ENCODE measurements at places on chromosomes 6 and 20. TPM values are rescaled to one million over a fixed set of nuclear protein-coding genes. Genes with fewer than 3 reads are reported as not detected.
A peak's percentile ranks its signal among the peaks of the same experiment; 100 is the strongest.

DNA sequence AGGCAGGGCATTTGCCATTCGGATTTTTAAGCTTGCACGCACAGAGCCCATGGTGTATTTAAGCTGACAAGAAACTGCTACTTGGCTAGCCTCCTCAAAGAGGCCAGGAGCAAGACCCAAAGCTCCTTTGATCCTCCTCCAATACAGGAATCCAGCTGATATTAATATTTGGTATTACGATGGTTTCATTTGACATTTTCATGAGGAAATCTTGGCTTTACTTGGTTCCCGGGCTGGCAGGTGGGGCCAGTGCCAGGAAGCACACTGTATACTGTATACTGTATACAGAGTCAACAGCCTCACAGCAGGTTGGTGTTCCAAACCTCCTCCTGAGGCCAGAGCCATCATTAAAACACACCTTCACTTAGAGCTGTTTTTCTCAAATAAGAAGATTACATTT, 138.2 kb upstream of the ARMC2 start:
- H3K4me1 ChIP-seq = no peaks in the 10 kb centered on the region
- no peaks in the 10 kb centered on the region for H3K27me3 ChIP-seq

DNA sequence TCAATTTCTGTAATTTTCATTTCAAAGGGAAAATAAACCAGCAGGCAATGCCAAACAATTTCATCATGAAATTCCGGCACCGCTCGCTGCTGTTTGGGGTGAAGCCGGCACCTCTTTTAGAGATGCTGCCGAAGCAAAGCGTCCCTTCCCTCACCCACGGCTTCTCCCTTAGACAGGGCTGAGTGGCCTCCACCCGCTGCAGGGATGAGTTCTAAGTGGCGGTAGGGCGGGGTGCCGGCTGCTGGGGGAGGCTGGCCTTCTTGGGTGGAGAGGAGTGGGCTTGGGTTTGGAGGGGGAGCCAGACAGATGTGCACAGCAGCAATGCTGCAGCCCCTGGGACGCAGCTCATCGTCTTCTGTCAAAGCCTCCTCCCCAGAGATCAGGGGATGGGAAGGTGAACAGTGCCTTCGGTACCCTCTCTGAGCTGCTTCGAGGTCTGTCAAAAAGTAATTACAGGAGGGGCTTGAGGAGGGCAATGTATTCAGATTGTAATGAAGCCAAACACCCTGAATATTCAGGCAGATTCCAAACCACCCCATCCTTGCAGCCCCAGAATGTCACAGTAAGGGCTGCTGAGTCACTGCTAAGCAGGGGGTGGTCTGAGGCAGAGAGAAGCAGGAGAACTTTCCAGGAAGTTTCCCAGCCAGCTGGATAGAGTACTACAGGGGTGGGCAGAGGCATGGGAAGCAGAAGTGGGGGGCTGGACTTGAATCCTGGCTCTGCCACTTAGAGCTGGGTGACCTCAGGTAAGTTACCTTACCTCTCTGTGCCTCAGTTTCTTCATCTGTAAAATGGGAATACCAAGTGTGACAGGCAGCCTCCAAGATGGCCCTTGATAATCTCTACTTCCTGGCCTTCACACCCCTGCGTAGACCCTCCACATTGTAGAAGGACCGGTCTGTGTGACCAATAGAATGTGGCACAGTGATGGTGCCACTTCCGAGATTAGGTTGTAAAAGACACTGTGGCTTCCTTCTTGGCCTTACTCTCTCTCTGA, 96.6 kb downstream of the SULF2 start:
- H3K27me3 ChIP-seq = no peaks in the 10 kb centered on the region
- no peaks in the 10 kb centered on the region for H3K4me1 ChIP-seq
- H3K27ac ChIP-seq = no peak overlapping the region
- no peaks in the 10 kb centered on the region for H3K36me3 ChIP-seq

DNA sequence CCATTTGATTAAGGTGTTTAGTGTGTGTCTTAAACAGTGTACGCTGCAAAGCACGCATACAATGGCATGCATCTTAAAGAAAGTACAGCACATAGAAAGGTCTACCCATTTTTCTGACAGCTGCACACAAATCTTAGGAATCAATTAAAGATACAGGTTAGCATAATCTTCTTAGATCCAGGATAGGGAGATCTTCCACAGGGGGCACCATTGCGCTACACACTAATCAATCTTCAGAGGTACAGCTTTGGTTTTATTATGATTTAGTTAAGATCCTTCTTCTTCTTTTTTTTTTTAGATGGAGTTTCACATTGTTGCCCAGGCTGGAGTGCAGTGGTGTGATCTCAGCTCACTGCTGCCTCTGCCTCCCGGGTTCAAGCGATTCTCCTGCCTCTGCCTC, 63.7 kb upstream of the BEND3 start:
- no peak overlapping the region for H3K27ac ChIP-seq
- no peak for DNase-seq
- no peaks in the 10 kb centered on the region for H3K4me1 ChIP-seq
- H3K27me3 ChIP-seq = no peaks in the 10 kb centered on the region
- H3K4me3 ChIP-seq = no peak overlapping the region
- no peaks in the 10 kb centered on the region for H3K36me3 ChIP-seq

GRCh38 chr6:160863782-160864181, 127.8 kb upstream of the MAP3K4 start:
- H3K4me3 ChIP-seq = no peak overlapping the region
- DNase-seq = no peak

DNA sequence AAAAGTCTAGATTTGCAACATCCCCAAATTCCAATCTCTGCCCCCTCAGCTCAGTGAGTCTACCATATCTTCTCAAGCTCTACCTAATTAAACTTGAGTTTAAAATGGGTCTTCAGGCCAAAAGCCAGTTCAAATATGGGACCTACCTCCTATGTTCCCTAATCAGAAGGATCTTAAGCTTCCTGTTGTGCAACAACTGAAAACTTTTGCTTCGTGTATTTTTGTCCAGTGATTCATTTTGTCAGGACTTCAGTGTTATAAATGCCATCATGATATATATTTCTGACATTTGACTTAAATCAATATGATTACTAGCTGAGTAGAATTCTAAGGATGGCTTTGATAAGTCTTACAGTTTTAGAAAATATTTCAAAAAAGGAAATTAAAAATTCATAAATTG, 622.6 kb upstream of the PTCHD4 start:
- H3K4me1 ChIP-seq = no peaks in the 10 kb centered on the region
- no peaks in the 10 kb centered on the region for H3K27me3 ChIP-seq
- H3K4me3 ChIP-seq = no peak overlapping the region

- no peaks in the 10 kb centered on the region for H3K36me3 ChIP-seq
- no peak overlapping the region for H3K27ac ChIP-seq
- no peak overlapping the region for H3K4me3 ChIP-seq
- DNase-seq = no peak
- H3K27me3 ChIP-seq = peaks cover 5% of the 10 kb centered on the region
Measured at GRCh38 chr20:3727401-3728021, 5.0 kb upstream of the HSPA12B start.

DNA sequence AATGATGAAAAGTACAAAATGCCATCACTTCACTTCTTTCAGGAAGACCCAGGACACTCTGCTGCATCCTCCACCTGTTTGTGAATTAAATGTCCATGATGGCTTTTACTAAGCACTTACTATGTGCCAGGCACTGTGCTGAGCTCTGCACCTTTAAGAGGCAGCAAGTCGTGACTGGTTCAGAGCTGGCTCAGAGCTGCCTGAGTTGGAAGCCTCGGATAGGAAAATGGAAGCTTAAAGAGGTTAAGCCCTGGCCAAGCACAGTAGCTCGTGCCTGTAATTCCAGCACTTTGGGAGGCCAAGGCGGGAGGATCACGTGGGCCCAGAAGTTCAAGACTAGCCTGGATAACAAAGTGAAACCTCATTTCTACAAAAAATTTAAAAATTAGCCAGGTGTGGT, 95.6 kb downstream of the SNX5 start:
- no peaks in the 10 kb centered on the region for H3K27me3 ChIP-seq
- DNase-seq = no peak
- no peaks in the 10 kb centered on the region for H3K36me3 ChIP-seq
- H3K4me1 ChIP-seq = peaks cover 5% of the 10 kb centered on the region

- H3K27me3 ChIP-seq = no peaks in the 10 kb centered on the region
- no peaks in the 10 kb centered on the region for H3K4me1 ChIP-seq
- peak; percentile 75 for DNase-seq
- H3K27ac ChIP-seq = no peak overlapping the region
- no peak overlapping the region for H3K4me3 ChIP-seq
Measured at GRCh38 chr6:106858653-106859092, 115.9 kb downstream of the CD24 start.

- no peaks in the 10 kb centered on the region for H3K4me1 ChIP-seq
- H3K4me3 ChIP-seq = no peak overlapping the region
- no peaks in the 10 kb centered on the region for H3K36me3 ChIP-seq
- H3K27me3 ChIP-seq = no peaks in the 10 kb centered on the region
- H3K27ac ChIP-seq = no peak overlapping the region
Measured at GRCh38 chr6:94052749-94053148, 633.4 kb upstream of the EPHA7 start.

DNA sequence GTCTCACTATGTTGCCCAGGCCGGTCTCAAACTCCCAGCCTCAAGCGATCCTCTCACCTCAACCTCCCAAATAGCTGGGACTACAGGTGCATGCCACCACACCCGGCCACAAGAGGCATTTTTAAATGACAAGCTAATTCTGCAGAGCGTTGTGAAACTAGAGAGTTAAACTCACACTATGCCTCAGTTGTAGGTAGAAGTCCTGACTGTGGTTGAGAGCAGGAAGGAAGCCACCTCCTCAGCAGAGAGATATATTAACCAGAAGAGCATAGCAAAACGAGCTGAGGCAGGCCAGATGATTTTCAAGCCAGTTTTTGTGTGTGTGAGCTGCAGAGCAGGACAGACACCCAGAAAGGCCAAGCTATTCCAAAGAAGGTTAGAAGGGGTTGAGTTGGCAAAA, 150.3 kb downstream of the MBOAT1 start:
- H3K27ac ChIP-seq = no peak overlapping the region
- no peaks in the 10 kb centered on the region for H3K27me3 ChIP-seq
- DNase-seq = no peak
- no peaks in the 10 kb centered on the region for H3K4me1 ChIP-seq
- H3K36me3 ChIP-seq = no peaks in the 10 kb centered on the region

- H3K36me3 ChIP-seq = no peaks in the 10 kb centered on the region
- H3K4me1 ChIP-seq = no peaks in the 10 kb centered on the region
- DNase-seq = no peak
- no peaks in the 10 kb centered on the region for H3K27me3 ChIP-seq
- H3K4me3 ChIP-seq = no peak overlapping the region
Measured at GRCh38 chr6:168841609-168842278, 400.8 kb downstream of the SMOC2 start.

GRCh38 chr6:19991176-19991575, 154.0 kb downstream of the ID4 start:
- no peak overlapping the region for H3K27ac ChIP-seq
- H3K36me3 ChIP-seq = no peaks in the 10 kb centered on the region
- H3K4me1 ChIP-seq = no peaks in the 10 kb centered on the region
- DNase-seq = no peak

DNA sequence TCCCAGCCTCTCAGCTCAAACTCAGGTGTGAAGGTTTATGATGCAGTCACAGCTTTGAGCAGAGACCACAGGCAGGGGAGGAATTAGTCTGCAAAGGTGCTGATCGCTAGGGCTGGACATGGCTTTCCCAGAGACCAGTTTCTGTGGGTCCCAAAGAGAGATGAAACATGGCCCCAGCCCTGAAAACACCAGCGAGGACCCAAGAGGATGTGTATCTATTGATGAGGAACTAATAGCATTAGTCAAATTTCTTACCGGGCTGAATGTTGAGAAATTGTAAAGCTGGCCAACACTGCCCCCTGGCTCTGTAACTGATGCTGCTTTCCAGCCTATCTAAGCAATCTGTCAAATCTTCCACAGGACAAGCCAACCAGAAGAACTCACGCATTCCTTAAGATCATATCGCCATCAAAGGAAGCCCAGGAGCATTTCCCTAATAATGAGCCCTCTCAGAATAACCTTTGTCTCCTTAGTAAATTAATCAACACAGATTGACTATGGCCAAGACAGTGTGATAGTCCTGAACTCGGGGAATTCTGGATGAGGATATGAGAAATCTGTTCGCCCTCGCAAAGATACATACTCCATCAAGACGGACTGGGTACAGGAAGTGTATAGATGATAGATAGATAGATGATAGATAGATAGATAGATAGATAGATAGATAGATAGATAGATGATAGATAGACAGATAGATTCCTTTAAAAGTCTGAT, 7.8 kb upstream of the ACSS1 start:
- no peaks in the 10 kb centered on the region for H3K36me3 ChIP-seq
- no peaks in the 10 kb centered on the region for H3K4me1 ChIP-seq
- H3K27ac ChIP-seq = no peak overlapping the region
- no peaks in the 10 kb centered on the region for H3K27me3 ChIP-seq
- peak; percentile 88 for DNase-seq

GRCh38 chr6:154914288-154914687, 80.8 kb upstream of the TIAM2 start:
- no peaks in the 10 kb centered on the region for H3K36me3 ChIP-seq
- H3K4me1 ChIP-seq = no peaks in the 10 kb centered on the region
- H3K27me3 ChIP-seq = no peaks in the 10 kb centered on the region
- DNase-seq = no peak
- H3K27ac ChIP-seq = no peak overlapping the region

DNA sequence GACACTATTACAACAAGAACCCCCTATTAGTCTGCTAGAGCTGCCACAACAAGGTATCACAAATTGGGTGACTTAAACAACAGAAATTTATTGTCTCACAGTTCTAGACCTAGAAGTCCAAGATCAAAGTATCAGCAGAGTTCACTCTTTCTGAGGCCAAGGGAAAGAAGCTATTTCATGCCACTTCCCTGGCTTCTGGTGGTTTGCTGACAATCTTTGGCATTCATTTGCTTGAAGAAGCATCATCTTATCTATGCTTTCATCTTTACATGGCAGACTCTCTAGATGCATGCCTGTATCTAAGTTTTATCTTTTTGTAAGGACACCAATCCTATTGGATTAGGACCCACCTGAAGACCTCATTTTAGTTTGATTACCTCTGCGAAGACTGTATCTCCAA, 296.8 kb upstream of the MARCKS start:
- H3K27me3 ChIP-seq = no peaks in the 10 kb centered on the region
- H3K4me3 ChIP-seq = no peak overlapping the region
- no peaks in the 10 kb centered on the region for H3K4me1 ChIP-seq
- H3K36me3 ChIP-seq = no peaks in the 10 kb centered on the region
- no peak for DNase-seq
- no peak overlapping the region for H3K27ac ChIP-seq

GRCh38 chr6:107030151-107030550, 2.2 kb downstream of the MTRES1 start:
- no peak for DNase-seq
- no peaks in the 10 kb centered on the region for H3K4me1 ChIP-seq
- H3K36me3 ChIP-seq = no peaks in the 10 kb centered on the region
- no peaks in the 10 kb centered on the region for H3K27me3 ChIP-seq

GRCh38 chr20:24942679-24943078, 6.4 kb upstream of the CST7 start:
- no peaks in the 10 kb centered on the region for H3K27me3 ChIP-seq
- H3K4me3 ChIP-seq = no peak overlapping the region

The SLC26A8 gene
- total RNA-seq = not detected

The MCHR2 gene
- total RNA-seq = not detected

The DEFB129 gene
- not detected for total RNA-seq

The MCCD1 gene
- not detected for total RNA-seq

The RNF182 gene
- not detected for total RNA-seq

The RBM24 gene
- total RNA-seq = 1.5 TPM

The ALDH8A1 gene
- total RNA-seq = 0.40 TPM

The MRAP2 gene
- 4.7 TPM for total RNA-seq

The DPPA5 gene
- total RNA-seq = not detected

The DEFB132 gene
- not detected for total RNA-seq

The SLC32A1 gene
- not detected for total RNA-seq

Data from Peyer's patch (tissue), 4 donors.